ENCODE measurements at places on chromosomes 1 and 21. TPM values are rescaled to one million over a fixed set of nuclear protein-coding genes. Genes with fewer than 3 reads are reported as not detected.

CYP4B1 gene
- 0.17 TPM for total RNA-seq

KRTAP21-2 gene
- not detected for total RNA-seq

LRRC41 gene
- 85.2 TPM for total RNA-seq

NBPF20 gene
- 5.6 TPM for total RNA-seq

RPE65 gene
- not detected for total RNA-seq

PATJ gene
- total RNA-seq = 5.4 TPM

RUNX3 gene
- total RNA-seq = not detected

PADI4 gene
- not detected for total RNA-seq

ERG gene
- total RNA-seq = 98.8 TPM

HES2 gene
- total RNA-seq = 14.1 TPM

IQCC gene
- 1.0 TPM for total RNA-seq

- no peak for DNase-seq
These were observed 45.1 kb downstream of the GRIK3 start for GRCh38 chr1:36989241-36989640.

- no peak for DNase-seq
These were observed 311.7 kb downstream of the KCTD3 start for GRCh38 chr1:215878843-215879242.

GRCh38 chr1:84385347-84385746, 12.9 kb upstream of the DNASE2B start:
- no peak for DNase-seq

GRCh38 chr1:223479261-223479660, 86.0 kb downstream of the CCDC185 start:
- no peak for DNase-seq

DNA sequence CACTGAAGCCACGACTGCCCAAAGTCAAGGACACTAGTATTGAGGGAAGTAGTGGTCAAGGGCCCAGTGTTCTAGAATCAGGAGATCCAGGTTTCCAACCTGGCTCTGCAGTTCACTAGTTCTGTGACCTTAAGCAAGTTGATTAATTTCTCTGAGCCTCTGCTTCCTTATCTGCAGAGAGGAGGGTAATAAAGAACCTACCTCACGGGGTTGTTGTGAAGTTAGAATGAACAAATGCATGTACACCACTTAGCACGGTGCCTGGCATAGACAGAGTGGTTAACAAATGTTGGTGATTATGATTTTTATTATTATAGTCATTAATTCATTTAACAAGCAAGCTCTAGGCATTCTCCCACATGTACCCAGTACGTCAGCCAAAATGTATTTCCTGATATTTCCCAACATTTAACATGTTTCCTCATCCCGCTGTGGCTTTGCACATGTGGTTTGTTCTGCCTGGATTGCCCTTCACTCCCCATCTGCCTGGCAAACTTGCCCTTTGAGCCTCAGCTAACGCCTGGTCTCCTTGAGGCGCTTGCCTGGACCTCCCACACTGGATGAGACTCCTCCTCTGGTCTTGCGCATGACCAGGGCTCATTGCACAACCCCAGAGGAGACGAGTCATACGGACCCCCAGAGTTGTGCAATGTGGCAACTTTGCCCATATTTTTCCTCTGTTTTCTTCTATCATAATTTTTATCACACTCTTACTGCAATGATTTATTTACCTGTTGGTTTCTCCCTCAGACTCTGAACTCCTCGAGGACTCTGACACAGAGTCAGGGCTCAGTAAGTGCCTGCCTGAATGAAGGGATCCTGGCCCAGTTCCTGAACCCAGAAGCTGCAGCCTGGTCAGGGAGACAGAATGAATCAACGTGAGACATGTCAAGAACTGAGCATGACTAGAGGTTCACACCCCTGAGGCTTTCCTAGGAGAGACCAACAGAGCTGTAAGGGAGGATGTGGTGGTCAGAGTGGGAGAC, 20.7 kb upstream of the MFSD2A start:
- no peak for DNase-seq

- no peak for DNase-seq
These were observed 81.5 kb downstream of the BEND5 start for GRCh38 chr1:48695161-48695560.

DNA sequence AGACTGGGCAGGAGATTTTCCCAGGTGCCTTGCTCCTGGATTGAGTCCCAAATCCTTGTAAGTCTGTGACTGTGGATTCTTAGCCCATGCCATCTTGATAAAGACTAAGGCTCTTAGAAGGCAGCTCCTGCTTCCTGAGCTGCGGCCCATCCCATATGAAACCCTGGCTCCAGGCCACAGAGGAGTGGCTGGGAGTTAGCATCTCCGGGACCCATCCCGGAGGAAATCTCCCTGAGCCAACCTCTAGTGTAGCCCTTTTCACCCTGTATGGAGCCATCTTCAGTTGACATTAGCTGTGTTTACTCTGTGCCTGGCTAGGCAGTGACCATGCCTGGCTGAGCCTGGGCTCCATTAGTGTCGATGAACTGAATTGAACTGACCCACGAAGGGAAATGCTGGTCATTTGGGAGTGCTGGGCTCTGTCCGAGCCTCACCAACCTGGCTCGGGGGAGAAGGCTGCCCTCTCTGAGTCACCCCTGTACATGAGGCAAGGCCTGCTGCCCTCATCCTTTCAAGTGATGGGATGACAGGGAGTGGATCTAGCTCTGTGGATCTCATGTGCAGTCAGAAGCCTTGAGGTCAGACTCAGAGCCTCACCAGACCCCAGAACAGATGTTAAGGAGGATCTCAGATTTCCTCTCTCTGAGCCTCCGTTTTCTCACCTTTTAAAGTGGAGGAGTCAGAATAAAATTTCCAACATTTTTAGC, 37.5 kb downstream of the LGR6 start:
- DNase-seq = no peak

- DNase-seq = peak; percentile 51
These were observed 4.8 kb downstream of the TCHH start for GRCh38 chr1:152110365-152110859.

GRCh38 chr1:150760013-150760412, 5.6 kb downstream of the CTSS start:
- DNase-seq = no peak

GRCh38 chr1:234281826-234282489, 91.3 kb upstream of the COA6 start:
- no peak for DNase-seq

GRCh38 chr21:43829575-43830119, 35.4 kb upstream of the AGPAT3 start:
- no peak for DNase-seq

- peak; percentile 44 for DNase-seq
These were observed 150.0 kb downstream of the CASZ1 start for GRCh38 chr1:10646347-10646861.

GRCh38 chr1:86775395-86775794, 71.0 kb downstream of the SH3GLB1 start:
- DNase-seq = no peak

DNA sequence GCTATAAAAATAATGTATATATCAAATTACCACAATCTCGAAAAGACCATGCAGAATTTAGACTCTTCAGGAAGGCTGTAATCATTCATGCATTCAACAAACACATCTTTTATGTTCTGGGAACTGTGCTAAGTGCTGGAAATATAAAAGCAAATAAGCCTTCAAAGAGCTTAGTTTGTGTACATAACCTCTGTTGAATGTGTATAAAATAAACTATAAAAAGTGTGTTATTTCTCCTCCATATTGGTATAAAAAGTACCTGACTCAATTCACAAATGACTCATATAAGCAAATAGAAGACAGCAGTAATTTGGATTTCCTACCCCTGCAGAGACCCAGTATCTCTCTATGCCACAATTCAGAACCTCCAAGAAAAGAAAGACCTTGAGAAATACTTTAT, 36.8 kb downstream of the RAB3GAP2 start:
- DNase-seq = no peak

- DNase-seq = no peak
These were observed 200.9 kb downstream of the TM2D1 start for GRCh38 chr1:61523893-61524605.

DNA sequence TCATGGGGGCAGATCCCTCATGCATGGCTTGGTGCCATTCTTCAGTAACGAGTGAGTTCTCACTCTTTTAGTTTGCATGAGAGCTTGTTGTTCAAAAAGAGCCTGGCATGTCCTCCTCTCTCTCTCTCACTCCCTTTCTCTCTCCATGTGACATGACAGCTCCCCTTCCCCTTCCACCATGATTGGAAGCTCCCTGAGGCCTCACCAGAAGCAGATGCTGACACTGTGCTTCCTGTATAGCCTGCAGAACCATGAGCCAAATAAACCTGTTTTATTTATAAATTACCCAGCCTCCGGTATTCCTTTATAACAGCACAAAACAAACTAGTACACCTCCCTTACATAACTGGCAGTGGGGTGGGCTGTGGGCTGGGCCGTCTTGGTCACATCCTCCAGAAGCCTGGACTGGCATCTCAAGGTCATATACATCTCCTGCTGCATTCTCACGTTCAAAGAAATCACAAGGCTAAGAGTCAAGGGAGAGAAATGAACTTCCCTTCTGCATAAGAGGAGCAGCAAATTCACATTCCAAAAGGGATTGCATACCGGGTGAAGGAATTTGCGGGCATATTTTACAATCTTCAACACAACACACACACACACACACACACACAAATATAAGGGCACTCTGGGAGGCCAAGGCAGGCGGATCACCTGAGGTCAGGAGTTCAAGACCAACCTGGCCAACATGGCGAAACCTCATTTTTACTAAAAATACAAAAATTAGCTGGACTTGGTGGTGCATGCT, 2.3 kb upstream of the CCSAP start:
- no peak for DNase-seq

GRCh38 chr1:244054247-244054923, 3.3 kb downstream of the ZBTB18 start:
- no peak for DNase-seq

- DNase-seq = peak; percentile 11
These were observed 108.7 kb downstream of the RGL1 start for GRCh38 chr1:183913567-183913993.

- no peak for DNase-seq
These were observed 198.4 kb upstream of the PTGFR start for GRCh38 chr1:78292361-78292760.

- DNase-seq = no peak
These were observed 83.5 kb upstream of the HIVEP3 start for GRCh38 chr1:42002220-42002619.

DNA sequence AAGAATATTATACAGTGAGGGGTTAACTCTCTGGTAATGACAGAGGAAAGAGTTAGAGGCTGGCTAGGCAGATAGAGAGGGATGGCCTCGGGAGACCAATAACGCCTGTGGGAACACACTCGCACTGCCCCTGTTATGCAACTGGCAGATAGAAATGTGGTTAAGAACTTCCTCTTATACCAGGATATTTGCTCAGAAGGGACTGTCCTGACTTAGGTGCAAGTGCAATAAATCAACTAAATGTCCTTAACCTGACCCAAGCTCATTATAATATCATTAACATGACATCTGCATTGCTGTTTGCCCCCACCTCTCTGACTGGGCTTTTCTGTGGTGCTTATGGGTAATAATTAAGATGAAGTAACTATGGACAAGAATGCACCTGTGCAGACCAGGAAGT, 1518.0 kb downstream of the NCAM2 start:
- no peak for DNase-seq

DNA sequence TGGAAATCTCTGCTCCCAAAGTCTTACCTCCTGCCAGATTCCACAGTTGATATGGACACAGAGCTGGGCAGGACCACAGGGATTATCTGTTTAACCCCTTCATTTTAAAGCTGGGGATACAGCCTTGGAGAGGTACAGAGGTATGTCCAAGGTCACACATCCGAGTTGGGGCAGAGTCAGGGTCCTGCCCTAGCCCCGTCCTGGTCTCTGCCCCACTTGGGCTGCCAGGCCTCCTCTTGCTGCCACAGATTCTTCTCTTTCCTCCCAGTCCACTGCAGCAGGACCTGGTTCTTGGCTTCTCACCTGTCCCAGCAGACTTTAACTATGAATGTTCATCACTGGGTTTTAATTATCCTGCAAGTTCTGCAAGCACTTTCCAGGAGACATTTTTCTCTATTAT, 258.3 kb downstream of the MATN1 start:
- DNase-seq = no peak

GRCh38 chr21:24204641-24205040, 1402.6 kb downstream of the MRPL39 start:
- no peak for DNase-seq

DNA sequence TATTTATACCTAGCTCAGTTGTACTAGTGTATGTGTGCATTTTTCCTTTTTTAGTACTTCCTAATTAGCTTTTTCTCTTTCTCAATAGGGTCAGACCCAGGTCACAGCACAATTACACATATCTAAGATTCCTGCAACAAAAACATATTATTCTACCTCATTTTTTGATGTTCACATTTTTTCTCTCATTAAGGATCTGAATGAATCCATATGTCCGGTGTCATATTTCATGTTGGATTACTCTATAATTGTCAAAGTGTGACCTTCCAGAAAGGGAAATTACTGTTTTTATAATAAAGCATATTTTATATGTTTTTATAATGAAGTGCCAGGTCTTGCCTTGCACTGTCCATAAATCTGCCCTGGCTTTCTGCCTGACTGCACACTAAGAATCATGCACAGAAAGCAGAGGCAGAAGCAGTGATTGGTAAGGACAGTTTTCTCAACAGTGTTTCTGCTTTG, 143.7 kb downstream of the KCNT2 start:
- no peak for DNase-seq

DNA sequence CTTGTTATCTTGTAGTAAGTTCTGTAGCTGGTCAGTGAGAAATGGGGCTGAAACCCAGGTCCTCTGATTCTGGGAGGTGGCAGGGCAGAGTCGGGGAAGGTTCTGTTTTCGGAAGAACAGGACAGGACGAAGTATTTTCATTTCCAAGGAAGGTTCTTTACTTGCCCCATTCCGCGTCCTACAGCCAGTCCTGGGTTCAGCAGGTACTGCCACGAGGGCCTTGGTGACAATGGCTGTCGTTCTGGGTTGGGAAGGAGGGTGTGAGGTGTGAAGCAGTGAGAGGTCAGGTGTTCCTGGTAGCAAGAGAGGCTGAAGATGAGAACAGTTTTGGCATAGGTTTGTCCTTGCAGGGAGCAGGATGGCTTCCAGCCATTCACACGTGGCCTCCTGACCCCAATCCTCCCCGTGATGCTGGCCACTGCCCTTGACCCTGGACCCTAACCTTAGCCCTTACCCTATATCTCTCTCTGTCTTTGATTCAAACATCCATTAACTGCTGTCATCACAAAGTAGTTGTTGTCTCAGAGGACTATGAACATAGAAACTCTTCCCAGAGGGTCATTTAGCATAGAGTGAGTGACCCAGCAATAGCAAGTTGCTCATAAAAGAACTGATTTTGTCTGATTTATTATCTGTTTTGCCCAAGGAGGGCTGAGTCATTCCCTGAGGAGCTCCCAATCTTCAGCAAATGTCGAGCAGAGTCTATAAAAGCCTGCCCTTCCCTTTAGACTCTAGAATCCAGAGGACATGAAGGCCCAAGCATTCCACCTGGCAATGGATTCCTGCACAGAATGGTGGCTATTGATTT, 25.0 kb downstream of the VASH2 start:
- DNase-seq = no peak
